Activated CD8-positive, alpha-beta memory T cell treated with anti-CD3 and anti-CD28 coated beads for 1 hour (primary cell): ENCODE measurements at places on chromosomes 1 and 21.

DNA sequence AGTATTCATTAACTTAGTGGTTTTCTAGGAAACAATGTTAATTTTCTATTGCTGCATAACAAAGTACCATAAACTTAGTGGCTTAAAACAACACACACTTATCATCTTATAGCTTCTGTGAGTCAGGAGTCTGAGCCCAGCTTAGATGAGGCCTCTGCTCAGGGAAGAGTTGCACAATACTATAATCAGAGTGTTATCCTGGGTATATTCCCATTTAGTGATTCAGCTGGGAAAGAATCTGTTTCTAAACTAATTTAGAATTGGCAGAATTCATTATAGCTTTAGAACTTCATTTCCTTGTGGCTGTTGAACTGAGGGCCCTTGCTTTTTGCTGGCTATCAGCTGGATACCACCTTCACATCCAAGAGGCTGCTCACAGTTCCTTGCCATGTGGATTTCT is 515.5 kb downstream of the BRINP3 start:
- DNase-seq: no peak

DNA sequence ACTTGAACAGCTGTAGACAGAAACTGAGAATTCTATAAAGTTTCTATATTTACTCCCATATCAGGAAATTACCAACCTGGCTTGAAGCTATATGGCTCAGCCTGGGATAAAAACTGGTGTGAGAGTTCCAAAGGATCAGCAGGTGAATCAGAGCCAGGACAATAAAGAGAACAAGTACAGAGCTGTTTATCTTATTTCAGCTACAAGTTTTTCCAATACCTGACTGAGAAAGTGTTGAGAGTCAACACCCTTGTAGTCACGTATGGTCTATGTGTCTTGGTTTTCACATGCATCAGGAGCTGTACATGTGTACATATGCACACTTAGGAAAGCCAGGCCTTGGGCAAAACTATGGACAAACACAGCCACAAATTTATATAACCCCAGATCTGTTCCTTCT is 40.7 kb upstream of the CXADR start:
- no peak for DNase-seq

DNA sequence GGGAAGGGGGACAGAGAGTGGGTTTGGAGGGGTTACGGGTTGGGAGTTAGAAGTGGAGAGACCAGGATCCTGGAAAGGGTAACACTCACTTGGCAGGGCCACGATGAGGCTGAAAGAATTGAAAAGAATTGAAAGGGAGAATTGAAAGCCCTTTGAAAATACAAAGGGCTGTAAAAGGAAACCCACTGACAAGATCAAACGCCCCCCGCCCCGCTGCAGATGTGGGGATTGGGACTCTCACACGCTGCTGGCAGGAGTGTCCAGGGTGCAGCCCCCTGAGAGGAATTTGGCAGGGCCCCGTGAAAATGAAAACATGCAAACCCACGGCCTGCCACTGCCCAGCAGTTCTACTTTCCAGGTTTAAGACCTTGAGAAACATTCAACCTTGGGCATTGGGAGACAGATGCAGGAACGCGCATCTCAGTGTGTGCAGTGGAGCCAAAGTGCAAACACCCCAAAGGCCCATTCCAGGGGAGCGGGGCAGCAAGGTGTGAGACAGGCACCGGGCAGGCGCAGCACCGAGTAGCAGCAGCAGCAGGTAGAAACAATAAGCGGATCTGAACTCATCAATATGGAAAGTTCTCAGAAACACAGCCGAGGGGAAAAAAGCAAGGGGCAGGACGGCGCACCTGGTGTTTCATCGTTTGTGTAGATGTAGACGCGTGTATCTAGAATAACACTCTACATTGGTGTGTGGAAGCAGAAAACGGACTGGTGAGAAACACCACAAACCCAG is 8.3 kb upstream of the TNFRSF1B start:
- no peak for DNase-seq

GRCh38 chr21:37557261-37557950 is 190.8 kb downstream of the DYRK1A start:
- no peak for DNase-seq

- no peak for DNase-seq
Measured at GRCh38 chr1:94324178-94324544, 86.8 kb upstream of the ARHGAP29 start.

GRCh38 chr1:186144505-186144904 is 230.5 kb downstream of the TPR start:
- DNase-seq: no peak

GRCh38 chr1:202656951-202657646 is 53.2 kb downstream of the SYT2 start:
- no peak for DNase-seq

- no peak for DNase-seq
Measured at GRCh38 chr1:175894581-175894980, 151.2 kb upstream of the TNR start.

- DNase-seq: no peak
Measured at GRCh38 chr1:113333056-113333455, 57.3 kb upstream of the MAGI3 start.

GRCh38 chr1:228914700-228915099 is 179.4 kb downstream of the RHOU start:
- DNase-seq: no peak

GRCh38 chr1:159009704-159010361 is at the start of gene IFI16:
Gene IFI16, plus strand, starts transcription at chr1:159009907. Its CDS starts 4,774 bp downstream, at chr1:159014681.
- peak; percentile 32 for DNase-seq

- no peak for DNase-seq
Measured at GRCh38 chr1:89844241-89844807, 23.5 kb downstream of the LRRC8D start.

- no peak for DNase-seq
Measured at GRCh38 chr1:3620708-3621107, 4.1 kb upstream of the TPRG1L start.

GRCh38 chr1:226734611-226735153 is 4.4 kb downstream of the ITPKB start:
- no peak for DNase-seq

GRCh38 chr1:67535474-67535873 is 105.3 kb upstream of the SERBP1 start:
- no peak for DNase-seq

DNA sequence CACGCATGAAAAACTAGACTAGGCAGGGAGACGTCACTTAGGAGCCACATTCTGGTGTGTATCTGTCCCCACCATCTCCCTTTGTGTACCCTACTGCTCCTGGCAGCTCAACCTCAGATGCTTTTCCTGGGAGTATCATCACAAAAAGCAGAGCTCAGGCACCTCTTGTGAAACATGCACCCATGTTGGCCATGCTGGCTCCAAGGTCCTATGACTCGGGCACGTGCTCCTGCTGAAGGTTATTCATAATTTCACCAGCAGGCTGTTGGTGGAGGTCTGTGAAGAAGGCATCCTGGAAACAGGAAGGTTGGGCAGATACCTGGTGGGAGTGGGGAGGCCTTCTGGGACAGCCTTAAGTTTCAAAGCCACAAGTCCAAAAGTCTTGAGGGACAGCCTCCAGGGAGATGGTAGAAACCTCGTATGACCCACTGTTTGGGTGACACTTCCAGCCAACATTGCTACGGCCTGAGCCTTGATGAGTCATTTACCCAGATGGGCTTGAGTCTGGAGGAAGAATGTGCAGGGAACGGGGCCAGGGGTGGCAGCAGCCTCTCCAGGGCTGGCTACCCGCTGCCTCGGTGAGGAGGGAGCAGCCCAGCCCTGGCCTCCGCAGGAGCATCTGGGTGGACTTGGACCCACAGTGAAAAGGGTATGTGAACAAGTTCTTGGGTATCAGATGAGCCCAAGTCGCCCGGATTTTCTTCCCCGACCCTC is 75.8 kb downstream of the PGBD5 start:
- no peak for DNase-seq

DNA sequence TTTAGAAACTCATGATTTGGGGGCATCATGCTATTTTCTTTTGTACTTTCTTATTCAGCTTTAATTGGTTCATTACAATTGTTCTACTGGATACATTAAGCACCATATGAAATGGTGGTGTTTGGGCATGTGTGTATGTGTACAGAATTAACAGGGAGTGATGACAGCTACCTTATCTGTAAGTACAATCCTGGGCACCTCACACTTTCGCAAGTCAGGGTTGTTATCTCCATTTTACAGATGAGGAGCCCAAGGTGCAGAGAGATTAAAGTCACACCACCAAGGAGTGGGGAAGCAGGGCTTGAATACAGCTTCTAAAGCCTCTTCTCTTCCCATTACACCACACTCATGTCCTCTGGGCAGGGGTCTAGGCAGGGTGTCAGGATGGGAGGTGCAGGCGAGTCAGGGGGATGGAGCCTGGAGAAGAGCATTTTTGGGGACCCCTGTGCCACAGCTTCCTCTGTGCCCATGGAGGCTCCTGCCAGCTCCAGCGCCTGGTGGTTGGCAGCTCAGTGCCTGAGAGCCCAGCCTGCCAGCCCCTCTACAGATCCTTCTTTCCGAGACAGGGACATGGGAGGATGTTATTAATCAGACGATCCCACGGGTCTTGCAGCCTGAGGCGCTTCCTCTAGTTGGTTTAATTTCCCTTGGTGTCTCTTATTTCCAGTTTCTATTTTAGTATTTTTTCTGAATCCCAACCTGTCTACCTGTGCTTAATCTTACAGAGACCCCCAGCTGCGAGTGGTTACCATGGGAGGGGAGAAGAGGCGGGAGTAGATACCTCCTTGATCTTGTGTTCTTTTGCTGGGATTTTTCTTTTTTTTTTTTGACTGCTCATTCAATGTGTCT is 126.2 kb upstream of the CD34 start:
- DNase-seq: no peak
